ENCODE measurements at places on chromosomes 16 and 17. TPM values are rescaled to one million over a fixed set of nuclear protein-coding genes. Genes with fewer than 3 reads are reported as not detected.

GP1BA gene
- total RNA-seq = not detected

GRCh38 chr16:66224626-66225025 is 141.9 kb upstream of the CDH5 start:
- DNase-seq = no peak

GRCh38 chr16:54107583-54108202 is 178.9 kb downstream of the IRX3 start:
- no peak for DNase-seq

DNA sequence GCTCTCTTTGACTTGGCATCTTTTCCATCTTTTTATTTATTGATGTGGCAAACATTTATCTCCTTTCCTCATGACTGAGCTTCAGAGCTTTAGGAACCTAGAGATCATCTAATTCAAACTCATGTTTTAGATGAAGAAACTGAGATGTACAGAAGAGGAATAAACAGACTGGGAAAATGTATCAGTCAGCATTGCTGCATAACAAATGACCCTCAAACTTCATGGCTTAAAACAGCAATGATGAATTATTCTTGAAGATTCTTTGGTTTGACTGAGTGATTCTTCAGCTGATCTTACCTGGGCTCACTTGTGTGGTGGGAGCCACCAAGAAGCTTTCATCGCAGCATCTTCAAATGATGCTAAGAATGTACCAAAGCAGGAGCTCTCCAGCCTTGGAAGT is 44.0 kb upstream of the IRF8 start:
- DNase-seq = no peak

SEBOX gene
- not detected for total RNA-seq

- DNase-seq = no peak
These were observed 99.9 kb upstream of the CORO6 start for GRCh38 chr17:29722411-29723198.

- DNase-seq = no peak
These were observed 20.6 kb downstream of the MAP3K14 start for GRCh38 chr17:45296003-45296832.

DNA sequence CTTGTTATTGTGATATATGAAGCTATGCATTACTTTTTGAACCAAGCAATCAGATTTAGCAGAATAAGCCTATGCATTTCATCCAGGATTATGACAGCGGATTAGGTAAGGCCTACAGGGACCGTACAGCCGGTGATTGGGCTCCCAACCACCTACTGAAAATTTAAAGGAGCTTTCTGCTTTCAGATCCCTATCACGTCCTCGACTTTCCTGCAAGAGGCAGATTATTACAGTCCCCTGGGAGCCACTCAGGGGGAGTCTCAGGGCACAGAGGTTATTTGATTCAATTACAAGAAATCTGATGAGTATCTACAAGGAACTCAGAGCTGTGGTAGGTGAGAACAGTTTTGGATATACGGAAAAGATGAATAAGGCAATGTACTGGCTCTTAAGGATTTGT is 80.7 kb downstream of the HS3ST3B1 start:
- DNase-seq = no peak

SLFN12 gene
- 12.2 TPM for total RNA-seq
